Activated CD8-positive, alpha-beta memory T cell treated with anti-CD3 and anti-CD28 coated beads, Interleukin-2, amount 50 U/mL, for 48 hours (primary cell): ENCODE measurements at places on chromosomes 5 and 9.

GRCh38 chr5:86861512-86861911 is 243.8 kb downstream of the COX7C start:
- no peak for DNase-seq

DNA sequence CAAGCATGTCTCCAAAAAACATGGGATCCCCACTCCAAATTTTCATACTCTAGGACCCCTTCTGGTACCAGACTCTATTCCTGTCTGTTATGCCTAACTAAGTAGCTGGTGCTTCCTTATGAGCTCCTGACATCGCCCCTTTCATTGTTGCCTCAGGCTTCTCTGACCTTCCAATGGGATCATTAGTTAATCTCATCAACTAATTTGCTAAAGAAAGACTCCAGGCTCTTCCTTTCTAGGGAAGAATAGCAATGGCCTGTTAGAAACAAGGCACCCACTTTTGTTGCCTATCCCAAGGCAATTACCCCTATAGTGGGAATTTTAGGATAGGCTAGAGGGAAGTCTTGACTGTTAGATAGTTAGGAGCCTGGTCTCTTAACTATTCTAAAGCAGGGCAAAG is 369.5 kb downstream of the MLLT3 start:
- DNase-seq, result no peak

- DNase-seq, result no peak
These were observed 417.7 kb downstream of the IRX1 start for GRCh38 chr5:4013106-4013898.

DNA sequence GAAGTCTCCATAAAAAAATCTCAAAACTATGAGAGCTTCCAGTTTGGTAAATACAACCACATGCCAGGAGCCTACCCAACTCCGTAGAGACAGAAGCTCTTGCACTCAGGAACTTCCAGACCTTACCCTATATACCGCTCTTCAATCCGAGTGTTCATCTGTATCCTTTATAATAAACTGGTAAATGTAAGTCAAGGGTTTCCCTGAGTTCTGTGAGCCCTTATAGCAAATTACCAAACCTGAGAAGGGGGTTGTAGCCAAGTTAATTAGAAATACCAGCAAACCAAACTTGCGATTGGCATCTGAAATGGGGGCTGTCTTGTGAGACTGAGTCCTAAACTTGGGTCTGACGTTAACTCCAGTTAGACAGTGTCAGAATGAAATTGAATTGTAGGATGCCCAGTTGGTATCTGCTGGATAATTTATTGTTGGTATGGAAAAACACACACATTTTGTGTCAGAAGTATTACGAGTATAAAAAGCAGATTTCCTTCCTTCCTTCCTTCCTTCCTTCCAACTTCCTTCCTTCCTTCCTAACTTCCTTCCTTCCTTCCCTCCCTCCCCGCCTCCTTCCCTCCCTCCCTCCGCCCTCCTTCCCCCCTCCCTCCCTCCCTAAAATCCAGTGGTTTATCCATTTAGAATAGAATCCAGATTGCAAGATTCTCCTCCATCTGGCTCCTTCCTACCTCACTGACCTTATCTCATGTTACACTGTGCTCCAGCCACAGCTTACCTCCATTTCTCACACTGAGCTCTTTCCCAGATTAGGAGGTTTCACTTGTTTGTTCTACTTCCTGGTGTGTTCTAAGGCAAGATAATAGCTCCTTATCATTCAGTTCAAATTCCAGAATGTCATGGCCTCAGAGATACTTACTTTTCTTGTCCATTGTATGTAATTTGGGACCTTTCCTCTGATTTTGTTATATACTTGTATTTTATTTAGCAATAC is 196.7 kb downstream of the WDR70 start:
- no peak for DNase-seq

DNA sequence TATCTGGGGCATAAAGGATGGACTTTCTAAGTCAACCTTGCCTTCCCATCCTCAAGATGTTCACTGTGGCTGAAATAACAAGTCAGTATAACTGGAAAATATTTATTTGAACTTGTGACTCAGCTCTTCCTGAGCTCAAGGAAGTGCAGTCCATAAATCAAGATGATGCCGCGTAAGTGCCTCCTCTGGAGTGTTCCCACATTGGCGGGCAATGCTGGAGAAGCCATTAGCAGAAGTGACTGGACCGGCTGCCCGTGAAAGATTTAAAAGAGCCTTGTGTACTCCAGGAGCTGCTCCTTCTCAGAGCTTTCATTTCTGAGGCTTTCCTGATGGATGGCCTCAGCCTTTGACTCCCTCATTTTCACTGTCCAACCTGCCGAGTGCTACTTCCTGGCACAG is 17.4 kb downstream of the TMOD1 start:
- DNase-seq, result no peak

GRCh38 chr5:153636670-153637451 is 146.4 kb downstream of the GRIA1 start:
- no peak for DNase-seq

GRCh38 chr5:56064984-56065383 is 70.2 kb upstream of the IL6ST start:
- DNase-seq, result peak; percentile 28

DNA sequence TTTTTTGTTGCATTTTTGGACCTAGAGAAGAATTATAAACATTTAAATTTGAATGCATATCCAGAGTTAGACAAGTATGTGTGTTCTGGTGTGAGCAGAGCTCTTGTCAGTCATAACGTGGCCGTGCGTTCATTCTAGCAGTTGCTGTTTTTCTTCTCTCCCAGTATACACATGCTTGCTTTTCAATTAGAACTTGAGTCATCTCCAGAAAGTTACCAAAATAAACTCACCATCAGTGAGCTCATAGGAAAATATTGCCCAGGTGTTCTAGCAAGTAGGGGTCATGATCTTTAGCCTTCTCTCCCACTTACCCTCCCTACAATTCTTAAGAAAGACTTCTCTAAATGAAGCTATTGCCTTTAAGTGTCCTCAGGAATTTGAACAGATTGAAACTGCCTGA is 247.5 kb upstream of the TUT7 start:
- DNase-seq, result no peak

- DNase-seq, result no peak
These were observed 170.1 kb downstream of the CDH12 start for GRCh38 chr5:22683050-22683449.

DNA sequence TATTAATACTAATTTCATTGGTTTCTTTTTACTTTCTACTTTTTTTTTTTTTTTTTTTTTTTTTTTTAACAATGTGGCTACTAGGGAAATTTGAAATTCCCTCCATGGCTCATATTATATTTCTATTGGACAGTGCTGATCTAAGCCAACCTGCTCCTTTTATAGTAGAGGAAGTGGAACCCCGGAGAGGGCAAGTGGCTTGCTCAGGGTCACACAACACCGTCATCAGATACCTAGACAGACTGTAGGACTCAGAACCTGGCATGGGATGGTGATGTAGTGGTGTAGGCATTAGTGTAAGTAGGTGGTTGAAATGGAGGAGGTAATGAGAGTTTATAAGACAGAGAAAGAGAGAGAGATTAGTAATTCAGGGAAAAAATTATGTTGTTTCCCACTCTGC is 10.8 kb downstream of the ZNF618 start:
- DNase-seq, result no peak

GRCh38 chr5:150215979-150216944 is 26.4 kb downstream of the SLC6A7 start:
- DNase-seq, result no peak
